Neural crest cell (in vitro differentiated cells): ENCODE measurements at places on chromosomes 1 and 21. TPM values are rescaled to one million over a fixed set of nuclear protein-coding genes. Genes with fewer than 3 reads are reported as not detected.

The NPL gene
- total RNA-seq, result 9.1 and 12.7 TPM in 2 replicates

The ASB17 gene
- total RNA-seq, result not detected in 2 replicates

The F3 gene
- 4.4 and 4.6 TPM in 2 replicates for total RNA-seq

The BGLAP gene
- total RNA-seq, result 2.5 and 3.0 TPM in 2 replicates

The COL11A1 gene
- total RNA-seq, result 21.5 and 25.1 TPM in 2 replicates

The LIN28A gene
- total RNA-seq, result 445 and 455 TPM in 2 replicates

DNA sequence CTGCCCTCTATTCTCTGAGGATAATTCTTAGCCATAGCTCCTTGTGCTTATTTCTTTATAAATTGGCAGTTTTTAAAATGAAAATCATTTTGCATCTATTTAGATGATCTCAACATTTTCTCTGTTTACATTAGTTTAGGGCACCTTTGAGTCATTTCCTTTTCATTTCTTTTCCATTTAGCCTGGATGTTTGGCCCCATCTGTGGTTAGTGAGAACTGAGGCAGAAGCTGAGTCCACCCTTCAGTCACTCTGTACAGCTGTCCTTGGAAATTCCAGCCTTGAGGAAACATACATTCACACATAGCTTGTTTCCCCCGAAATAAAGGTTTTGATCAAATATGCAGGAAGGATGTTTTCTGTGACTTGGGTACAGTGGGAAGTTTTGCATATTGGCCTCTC lies 123.7 kb downstream of the NTNG1 start:
- DNase-seq, result no peak

- DNase-seq, result peak; percentile 38
Observed at GRCh38 chr1:116489231-116489697, 81.6 kb downstream of the CD58 start.

- no peak for DNase-seq
Observed at GRCh38 chr1:13759072-13759471, 59.1 kb downstream of the PRDM2 start.

GRCh38 chr1:155178441-155179111 lies 4.9 kb downstream of the TRIM46 start:
- DNase-seq, result no peak

DNA sequence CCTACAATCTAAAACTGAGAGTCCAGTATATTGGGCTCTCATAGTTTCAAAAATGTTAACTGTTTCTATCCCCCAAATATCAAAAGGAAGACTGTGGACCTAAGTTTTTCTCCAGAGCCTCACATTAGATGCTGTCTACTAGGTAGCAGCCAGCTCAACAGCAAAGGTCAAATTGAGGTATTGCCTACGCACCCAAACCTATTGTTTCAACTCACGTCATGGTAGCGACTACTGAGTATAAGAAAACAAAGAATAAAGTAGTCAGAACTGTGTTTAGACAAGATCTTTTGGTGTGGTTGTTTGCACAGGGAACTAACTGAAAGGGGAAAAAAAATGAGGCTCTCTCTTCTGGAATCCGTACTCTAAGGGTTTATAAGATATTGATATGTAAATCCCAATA lies 173.2 kb downstream of the LBR start:
- DNase-seq, result no peak

- DNase-seq, result no peak
Observed at GRCh38 chr1:31755197-31755611, 8.9 kb downstream of the ADGRB2 start.

- no peak for DNase-seq
Observed at GRCh38 chr1:67463298-67463955, 33.2 kb upstream of the SERBP1 start.

DNA sequence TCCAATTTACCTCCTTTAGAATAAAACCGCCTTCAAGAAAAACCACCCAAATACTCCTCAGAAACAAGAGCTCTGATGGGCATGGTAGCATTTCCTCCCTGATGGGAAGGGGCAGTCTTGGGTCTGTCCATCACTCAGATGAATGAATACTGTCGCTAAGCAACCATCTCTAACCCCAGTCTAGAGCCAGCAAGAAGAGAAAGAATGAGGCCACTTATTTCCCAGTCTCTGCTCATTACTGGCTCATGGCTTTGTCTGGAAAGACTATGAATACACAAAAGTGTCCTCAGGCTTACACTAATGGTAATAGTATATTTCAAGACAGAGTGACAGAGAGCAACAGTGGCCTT lies 51.0 kb upstream of the F3 start:
- DNase-seq, result peak; percentile 18

DNA sequence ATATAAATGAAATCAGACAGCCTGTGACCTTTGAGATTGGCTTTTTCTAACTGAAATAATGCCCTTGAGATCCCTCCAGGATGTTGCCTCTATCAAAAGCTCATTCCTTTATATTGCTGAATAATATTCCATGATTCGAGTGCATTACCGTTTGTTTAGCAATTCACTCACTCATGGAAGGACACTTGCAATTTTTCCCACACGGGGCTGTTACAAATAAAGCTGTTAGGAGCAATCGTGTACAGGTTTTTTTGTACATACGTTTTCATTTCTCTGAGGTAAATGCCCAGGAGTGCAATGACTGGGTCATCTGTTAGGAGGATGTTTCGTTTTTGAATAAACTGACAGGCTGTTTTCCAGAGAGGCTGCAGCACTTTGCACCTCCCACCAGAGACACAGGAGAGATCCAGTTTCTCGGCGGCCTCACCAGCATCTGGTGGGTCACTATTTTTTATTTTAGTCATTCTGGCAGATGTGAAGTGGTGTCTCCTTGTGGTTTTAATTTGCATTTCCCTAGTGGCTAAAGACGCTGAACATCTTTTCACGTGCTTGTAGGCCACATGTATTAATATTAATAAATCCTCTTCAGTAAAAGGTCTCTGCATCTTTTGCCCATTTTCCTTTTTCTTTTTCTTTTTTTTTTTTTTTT lies 11.0 kb downstream of the PRDM15 start:
- no peak for DNase-seq

DNA sequence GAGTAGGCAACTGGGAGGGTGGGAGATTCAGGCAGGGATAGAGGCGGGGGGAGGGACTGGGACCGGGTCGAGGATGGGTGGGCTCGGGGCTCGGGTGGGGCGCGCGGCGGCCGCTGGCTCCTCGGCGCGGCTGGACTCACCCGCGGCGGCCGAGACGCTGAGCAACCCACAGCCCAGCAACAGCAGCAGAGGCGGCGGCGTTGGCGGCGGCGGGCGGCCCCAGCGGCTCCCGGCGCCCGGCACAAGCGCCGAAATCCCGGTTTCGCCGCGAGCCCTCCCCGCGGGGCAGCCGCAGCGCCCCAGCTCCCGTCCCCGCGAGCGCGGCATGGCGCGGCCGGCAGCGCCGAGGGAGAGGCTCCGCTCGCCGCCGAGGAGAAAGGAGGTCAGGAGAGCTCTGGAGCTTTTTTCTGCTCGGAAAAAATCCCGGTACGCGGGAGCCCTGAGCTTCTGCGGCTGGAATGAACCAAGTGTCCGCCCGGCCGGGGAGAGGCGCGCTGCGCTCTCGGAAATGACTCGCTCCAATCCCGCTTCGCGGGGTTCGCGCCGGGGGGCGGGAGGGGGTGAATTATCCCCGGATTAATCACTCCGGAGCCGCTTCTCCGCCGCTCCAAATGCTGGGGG lies at the start of gene CSMD2:
TSS of gene CSMD2 (minus strand) at position 460 of the 621 bp plus-strand sequence. CDS start at position 327, 133 bp downstream.
- peak; percentile 48 for DNase-seq
